Activated T-helper 1 cell treated with anti-CD3 and anti-CD28 coated beads, Interleukin-2, amount 50 U/mL, for 16 hours (primary cell): ENCODE measurements at places on chromosomes 6 and 20.

DNA sequence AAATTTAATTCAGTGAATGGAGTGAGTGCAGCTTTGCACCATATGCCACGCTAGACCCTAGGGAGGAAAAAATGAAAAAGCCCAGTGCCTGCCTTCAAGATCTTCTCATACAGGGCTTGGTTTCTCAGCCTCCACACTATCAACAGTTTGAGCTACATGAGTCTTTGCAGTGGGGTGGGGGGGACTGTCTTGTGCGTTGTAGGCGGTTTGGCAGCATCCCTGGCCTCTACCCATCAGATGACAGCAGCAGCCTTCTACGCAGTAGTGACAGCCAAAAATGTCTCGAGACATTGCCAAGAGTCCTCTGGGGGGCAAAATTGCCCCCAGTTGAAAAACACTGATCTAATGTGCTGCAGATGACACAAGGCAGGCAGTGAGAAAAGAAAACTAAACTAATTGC, 6.2 kb downstream of the CDH22 start:
- no peak for DNase-seq

- no peak for DNase-seq
These were observed 111.7 kb downstream of the FAM50B start for GRCh38 chr6:3960754-3961361.

DNA sequence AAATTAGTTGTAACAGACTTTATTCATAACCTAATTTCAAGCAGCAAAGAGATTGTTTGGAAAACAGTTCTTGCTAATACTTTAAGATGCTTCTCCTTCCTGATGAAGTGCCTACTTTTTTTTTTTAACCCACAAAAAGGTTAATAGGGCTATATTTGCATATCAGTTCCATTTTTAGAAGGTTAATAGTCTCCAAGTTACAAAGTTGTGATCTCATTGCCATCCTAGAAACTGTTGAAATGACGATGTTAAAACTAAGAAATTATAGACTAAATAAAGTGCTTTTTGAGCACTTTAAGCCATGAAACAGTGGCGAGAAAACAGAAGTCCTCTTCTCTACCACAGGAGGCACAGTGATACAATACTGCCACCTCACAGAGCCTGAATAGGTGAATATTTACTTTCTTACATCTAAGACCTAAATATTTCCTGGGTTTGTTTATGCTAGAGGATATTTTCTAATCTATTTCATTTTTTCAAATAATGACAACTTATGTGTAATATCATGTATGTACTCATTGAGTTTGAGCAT, 5.3 kb downstream of the RNF144B start:
- DNase-seq: no peak

DNA sequence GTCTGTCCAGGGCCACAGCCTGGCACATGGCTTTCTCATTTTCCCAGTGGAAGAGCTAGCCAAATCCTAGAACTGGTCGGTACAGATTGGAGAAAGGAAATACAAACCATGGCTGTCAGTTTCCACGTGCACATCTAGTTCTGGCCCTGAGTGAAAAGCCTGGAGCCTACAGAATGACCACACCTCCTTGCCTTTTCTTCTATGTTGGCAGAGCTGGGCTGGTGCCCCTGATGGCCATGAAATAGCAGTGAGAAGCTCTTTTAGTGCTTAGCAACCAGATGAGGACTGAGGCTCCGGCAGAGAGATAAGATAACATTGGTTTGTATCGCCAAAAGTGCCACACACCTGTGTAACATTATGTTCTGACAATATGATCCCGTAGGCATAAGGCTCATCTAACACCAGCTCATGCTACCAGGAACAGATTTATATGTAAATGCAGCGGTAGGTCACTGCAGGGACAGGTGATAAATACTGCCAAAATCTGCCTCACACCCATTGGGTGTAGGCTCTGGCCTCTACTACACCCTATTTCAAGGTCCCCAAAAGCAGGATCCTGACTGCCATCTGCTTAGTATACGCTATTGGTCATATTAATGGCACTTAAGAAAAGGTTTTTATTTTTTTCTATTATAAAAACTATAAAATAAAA, 39.9 kb upstream of the TBC1D7 start:
- DNase-seq: no peak

GRCh38 chr6:92763680-92764079, 655.7 kb downstream of the EPHA7 start:
- no peak for DNase-seq

GRCh38 chr6:149334201-149334600, 16.7 kb downstream of the TAB2 start:
- DNase-seq: no peak

DNA sequence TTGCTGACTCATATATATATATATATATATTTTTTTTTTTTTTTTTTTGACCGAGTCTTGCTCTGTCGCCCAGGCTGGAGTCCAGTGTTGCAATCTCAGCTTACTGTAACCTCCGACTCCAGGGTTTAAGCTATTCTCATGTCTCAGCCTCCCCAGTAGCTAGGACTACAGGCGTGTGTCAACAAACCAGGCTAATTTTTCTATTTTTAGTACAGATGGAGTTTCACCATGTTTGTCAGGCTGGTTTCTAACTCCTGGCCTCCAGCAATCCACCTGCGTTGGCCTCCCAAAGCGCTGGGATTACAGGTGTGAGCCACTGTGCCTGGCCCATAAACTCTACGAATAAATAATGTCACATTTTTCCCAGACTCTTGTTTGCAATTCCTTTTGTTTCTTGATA, 4.8 kb downstream of the LRP11 start:
- no peak for DNase-seq

GRCh38 chr6:159978291-159979135, 9.6 kb downstream of the IGF2R start:
- DNase-seq: no peak

DNA sequence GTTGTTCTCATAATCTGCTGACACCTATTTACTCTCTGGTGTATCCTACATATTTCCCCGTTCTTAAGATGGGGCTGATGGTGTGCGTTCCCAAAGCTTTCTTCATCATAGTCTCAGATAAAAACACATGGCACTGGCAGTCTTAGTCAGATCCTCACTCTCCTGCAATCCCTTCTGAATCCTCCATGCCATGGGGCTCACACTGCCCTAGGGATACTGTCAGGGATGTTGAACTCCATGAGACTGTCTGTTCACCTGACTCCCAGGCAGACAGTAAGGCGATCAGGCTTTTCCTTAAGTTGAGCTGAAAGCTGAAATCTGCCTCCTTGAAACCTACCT, 76.0 kb downstream of the SLX4IP start:
- DNase-seq: no peak

DNA sequence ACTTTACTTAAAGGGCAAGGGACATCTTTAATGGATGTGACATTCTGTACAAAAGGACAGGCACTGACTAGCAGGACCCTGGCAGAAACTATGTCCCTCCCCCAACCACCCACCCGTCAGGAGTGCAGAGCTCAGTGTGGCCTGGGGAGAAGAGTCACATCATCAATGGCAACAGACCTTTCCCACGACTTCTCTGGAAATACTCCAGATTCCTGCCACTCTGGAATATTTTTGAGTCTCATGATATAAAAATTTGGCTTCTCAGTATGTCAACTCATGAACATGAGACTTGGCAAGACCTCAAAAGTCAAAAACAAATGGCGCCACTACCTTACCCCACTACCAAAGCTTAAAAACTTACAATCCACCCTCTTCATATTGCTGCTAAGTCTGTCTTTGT, 118.3 kb downstream of the SLC23A2 start:
- DNase-seq: no peak

GRCh38 chr6:34146801-34147592, 1.1 kb upstream of the GRM4 start:
- DNase-seq: no peak

GRCh38 chr20:5657876-5658200, 92.4 kb upstream of the SHLD1 start:
- DNase-seq: no peak

GRCh38 chr20:57475388-57476083, 49.4 kb downstream of the CTCFL start:
- no peak for DNase-seq

GRCh38 chr6:135637701-135638100, 140.2 kb upstream of the AHI1 start:
- no peak for DNase-seq

DNA sequence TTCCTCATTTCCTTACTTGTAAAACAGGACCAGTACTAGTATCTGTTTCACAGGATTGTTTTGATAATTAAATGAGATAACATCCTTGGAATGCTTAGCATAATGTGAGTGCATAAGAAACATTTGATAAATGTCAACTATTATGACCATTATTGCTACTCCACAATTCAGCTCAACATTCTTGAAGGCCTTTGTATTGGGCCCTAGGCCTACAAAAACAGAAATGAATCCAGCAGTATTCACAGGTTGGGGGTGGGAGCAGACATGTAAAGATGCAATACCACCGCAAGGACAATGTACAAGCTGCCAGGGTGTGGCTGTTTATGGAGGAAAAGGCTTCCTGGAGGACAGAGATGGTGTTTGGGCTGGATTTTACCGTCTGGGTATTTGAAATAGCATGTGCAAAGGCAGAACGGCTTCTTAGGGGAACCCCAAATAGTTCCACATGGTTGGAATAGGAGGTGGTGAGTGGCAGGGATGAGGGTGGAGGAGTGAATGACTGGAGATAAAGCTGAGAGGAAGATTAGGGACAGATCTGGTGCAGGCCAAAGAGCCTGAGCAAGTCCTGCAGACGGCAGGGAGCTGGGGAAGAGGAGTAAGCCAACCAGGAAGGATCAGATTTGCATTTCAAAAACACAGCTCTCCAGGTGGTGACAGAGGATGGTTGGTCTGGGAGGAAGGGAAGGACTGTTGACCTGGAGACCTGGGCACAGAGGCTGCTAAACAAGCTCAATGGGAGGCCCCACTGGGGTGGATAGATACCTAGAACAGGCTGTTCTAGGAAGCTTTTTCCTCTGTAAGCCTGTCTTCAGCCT, 57.0 kb upstream of the EPB41L1 start:
- DNase-seq: no peak

- DNase-seq: no peak
These were observed 24.2 kb downstream of the RNASET2 start for GRCh38 chr6:166932116-166932515.

GRCh38 chr20:49891476-49892110, 23.7 kb downstream of the SPATA2 start:
- DNase-seq: no peak

DNA sequence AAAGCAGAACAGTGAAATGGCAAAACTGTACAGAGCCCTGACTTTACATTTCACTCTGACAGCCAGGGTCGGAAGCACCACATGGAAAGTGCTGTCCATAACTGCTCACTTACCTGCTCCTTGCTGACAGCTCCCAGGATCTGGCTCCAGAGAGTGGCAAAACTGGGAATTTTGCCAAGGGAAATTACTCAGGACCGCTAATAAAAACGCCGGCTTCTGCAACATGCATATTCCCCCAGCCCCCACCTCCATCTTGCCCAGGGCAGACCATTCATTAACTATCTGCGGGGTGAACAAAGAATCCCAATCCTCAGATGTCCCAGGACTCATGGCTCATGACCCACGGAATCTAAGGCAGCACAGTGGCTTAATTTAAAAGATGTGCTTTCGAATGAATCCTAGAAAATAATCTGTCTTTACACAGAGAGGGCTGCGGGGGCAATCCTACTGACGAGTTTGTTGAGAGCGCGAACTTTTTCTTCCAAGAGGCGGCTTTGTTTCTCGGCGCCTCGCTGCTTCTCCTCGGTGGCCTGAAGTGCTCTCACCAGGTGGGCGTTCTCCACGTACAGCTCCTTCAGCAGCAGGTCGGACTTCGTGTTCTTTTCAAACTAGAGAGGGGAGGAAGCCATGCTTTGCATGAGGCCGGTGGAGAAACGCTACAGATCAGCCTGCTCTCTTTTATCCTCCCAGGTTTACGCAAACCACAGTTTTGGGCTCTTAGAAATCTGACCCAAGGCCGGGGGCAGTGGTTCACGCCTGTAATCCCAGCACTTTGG, 45.8 kb downstream of the GINS1 start:
- no peak for DNase-seq

DNA sequence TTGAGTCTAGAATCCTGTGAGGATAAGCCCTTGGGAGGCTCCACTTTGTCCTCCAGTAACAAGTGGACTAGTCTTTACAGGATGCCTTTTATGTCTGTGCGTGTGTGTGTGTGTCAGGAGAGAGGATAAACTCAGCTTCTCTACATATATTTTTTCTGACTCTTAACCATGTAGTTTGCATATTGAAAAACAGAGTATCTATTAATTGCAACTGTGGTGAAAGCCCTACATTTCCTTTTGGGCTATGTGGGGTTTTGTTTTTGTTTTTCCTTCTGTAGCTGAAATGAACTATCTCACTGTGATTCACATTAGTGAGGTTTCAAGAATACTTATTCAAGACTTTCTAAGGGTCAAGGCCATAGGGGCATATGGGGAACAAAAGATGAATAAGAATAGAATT, 17.7 kb downstream of the TPBG start:
- no peak for DNase-seq

DNA sequence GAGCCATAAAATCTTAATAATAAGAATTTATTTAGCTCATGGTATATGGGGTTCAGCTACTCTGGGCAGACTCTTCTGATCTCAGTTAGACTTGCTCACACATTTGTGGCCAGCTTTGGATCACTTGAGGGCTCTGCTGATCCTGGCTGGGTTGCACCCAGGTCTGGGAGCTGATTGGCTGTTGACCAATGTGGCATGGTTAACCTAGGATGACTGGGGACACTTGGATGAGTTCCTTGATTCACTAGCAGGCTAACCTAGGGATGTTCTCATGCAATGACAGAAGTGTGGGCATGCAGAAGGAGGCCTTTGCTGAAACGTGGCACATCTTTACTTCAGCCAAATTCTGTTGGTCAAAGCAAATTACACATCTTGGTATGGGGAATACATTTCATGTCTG, 569.5 kb downstream of the UTRN start:
- DNase-seq: no peak

- no peak for DNase-seq
These were observed 103.6 kb downstream of the MAP3K7 start for GRCh38 chr6:90483116-90483839.

DNA sequence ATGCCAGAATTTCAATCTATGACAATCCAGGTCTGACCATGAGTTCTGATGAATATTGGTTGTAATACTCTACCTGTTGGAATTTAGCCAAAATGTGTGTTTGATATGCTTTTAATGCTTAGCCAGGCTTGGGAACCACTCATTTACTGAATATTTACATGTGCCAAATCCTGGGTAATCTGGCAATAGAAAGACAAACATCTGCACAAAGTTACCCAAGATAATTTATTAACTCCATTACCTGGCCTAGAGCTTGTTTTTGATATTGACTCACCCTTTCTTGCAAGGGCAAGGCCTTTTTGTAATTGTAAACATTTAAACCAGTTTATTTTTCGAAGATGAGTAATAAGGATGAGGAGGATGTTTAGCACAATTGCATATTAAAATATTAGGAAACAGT, 13.5 kb upstream of the CD2AP start:
- no peak for DNase-seq

- no peak for DNase-seq
These were observed 13.1 kb upstream of the ZSCAN9 start for GRCh38 chr6:28211840-28212509.
